ENCODE measurements at places on chromosomes 3 and 15.

DNA sequence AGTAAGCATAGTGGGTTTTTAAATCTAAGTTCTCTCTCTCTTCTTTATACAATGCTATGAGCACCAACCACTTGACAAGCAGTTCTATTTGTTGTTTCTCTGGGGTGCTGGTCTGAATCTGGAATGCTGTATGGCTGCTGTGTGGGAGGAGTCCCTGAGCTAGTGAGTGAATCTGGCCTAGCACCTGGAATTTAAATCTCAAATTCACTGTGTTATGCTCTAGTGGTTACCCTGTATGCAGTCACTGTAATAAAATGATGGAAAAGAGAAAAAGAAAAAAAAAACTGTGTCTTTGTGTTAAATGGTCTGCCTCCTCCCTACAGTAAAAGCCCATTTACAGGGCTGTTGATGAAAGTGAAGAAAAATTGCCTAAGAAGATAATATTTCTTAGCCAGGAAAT, 155.0 kb downstream of the ATP8B4 start:
- DNase-seq: no peak

- DNase-seq: no peak
These were observed 405.0 kb upstream of the IL12A start for GRCh38 chr3:159583662-159584061.

DNA sequence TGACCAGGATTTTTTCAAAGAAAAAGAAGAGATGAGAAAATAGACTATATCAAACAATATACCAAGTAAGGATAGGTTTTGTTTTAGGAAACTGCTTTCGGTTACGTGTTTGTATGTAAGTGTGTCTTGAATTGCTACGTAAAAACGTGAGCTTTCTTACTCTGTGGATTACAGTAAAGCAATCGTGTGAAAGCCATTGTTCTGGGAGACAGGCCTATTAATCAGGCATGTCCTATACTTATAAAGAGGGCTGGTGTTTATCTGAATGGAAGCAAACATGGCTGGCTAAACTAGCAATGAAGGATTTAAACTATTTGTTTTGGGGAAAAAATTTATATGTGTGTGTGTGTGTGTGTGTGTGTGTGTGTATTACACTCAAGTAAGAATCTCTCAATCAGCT, 2.6 kb downstream of the EHHADH start:
- no peak for DNase-seq

GRCh38 chr15:98874773-98875172, 132.8 kb downstream of the PGPEP1L start:
- no peak for DNase-seq

DNA sequence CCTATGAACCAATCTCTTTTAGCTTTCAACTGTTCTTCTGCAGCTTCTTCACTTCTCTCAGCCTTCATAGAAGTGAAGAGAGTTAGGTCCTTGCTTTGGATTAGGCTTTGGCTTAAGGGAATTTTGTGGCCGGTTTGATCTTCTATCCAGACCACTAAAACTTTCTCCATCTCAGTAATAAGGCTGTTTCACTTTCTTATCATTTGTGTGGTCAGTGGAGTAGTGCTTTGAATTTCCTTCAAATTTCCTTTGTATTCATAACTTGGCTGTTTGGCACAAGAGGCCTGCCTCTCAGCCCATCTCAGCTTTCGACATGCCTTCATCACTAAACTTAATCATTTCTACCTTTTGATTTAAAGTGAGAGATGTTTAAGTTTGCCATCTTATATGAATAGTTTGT, 21.7 kb downstream of the DZIP1L start:
- no peak for DNase-seq
